ENCODE measurements at places on chromosomes 5 and 9. TPM values are rescaled to one million over a fixed set of nuclear protein-coding genes. Genes with fewer than 3 reads are reported as not detected.

Gene CCDC183
- total RNA-seq = 1.4 TPM

- no peak for DNase-seq
- H3K27me3 ChIP-seq = no peaks in the 10 kb centered on the region
- H3K4me3 ChIP-seq = no peak overlapping the region
- H3K36me3 ChIP-seq = no peaks in the 10 kb centered on the region
- no peak overlapping the region for H3K27ac ChIP-seq
These were observed 1342.1 kb upstream of the C9orf72 start for GRCh38 chr9:28915202-28915930.

DNA sequence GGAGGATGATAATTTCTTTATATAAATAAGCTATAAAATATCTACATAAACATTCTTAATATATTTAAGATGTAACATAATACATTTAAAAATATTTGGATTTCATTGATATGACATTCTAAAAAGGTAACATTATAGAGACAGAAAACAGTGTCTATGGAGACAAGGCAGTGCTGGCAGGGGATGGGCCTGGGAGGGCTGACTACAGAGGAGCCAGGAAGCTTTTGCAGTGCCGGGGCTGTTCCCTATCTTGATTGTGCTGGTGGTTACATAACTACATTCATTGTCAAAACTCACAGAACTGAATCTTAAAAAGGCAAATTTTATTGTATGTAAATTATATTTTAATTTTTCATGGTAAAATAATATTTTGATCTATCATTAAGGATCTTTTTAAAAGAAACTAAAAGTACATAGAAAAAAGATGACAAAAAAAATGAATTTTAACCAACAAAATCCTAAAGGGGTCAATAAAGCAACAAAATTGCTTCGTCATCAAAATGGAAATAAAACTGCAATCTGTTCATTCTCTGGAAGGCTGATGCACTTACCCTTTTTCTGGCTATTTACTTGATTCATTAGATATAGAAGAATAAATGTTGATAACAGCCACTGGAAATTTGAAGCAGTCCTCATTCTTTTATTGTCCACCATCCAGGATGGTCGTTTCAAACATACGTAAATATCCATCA is 26.3 kb downstream of the LIFR start:
- H3K4me1 ChIP-seq = peaks cover 12% of the 10 kb centered on the region
- no peak overlapping the region for H3K4me3 ChIP-seq
- H3K36me3 ChIP-seq = peaks cover 2% of the 10 kb centered on the region
- H3K27ac ChIP-seq = no peak overlapping the region

Gene ANXA2R
- 3.5 TPM for total RNA-seq

DNA sequence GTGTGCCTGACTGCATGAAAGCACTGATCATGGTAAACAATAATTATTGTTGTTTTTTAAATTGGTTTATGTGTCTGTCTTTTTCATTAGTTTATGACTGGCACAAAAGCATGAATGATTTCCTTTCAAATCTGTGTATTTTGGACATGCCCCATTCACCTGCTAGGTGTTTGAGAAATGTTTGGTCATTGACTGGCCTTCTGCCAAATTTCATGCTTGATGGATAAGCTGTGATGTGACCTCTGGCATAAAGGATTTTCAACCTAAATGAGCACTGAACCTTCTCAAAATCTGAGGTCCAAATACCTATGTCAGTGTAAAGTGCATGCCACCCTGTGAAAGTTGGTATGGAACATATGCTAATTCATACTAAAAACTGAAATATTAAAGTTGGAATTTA is 204.5 kb downstream of the BRINP1 start:
- H3K36me3 ChIP-seq = no peaks in the 10 kb centered on the region
- H3K4me1 ChIP-seq = no peaks in the 10 kb centered on the region
- H3K27ac ChIP-seq = no peak overlapping the region
- H3K4me3 ChIP-seq = no peak overlapping the region

Gene ANKRD55
- total RNA-seq = not detected

- no peaks in the 10 kb centered on the region for H3K27me3 ChIP-seq
- H3K36me3 ChIP-seq = peaks cover 7% of the 10 kb centered on the region
- no peak overlapping the region for H3K4me3 ChIP-seq
- DNase-seq = no peak
These were observed 90.8 kb downstream of the HACD4 start for GRCh38 chr9:20940447-20941173.

Gene C7
- total RNA-seq = not detected

DNA sequence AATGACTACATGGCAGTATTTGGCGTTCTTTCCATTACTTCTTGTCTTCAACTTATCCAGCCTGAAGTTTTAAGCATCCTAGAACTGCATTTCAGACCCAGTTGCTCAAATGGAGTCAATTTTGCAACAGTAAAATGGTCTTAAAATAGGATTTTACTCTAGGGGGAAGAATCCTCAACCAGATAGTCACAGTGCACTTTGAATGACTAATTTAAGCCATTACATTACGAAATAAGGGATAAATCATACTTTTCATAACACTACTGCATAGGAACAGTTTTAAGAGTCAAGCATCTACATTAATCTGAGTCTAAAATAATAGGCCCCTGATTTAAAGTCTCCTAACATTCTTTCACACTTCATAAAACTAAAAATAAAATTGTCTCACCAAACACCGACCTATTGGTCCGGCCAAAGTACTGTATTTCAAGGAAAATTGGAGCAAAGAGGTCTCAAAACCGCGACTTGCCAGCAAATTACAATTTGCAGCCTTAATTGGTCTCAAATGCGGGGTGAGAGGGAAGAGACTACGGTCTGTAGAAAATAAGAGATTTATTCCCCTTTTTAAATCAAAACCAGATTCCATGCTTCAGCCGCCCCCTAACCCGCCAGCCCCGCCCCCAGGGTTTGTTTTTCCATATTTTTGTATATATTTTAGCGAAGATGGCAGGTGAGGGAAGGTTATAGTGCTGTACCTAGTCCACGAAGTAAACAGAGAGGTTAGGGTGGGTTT is 1.2 kb upstream of the SMARCA2 start:
- peak overlapping the region; percentile 94 for H3K27ac ChIP-seq
- no peaks in the 10 kb centered on the region for H3K36me3 ChIP-seq
- H3K27me3 ChIP-seq = peaks cover 10% of the 10 kb centered on the region
- peaks cover 22% of the 10 kb centered on the region for H3K4me1 ChIP-seq
- H3K4me3 ChIP-seq = peak overlapping the region; percentile 98

DNA sequence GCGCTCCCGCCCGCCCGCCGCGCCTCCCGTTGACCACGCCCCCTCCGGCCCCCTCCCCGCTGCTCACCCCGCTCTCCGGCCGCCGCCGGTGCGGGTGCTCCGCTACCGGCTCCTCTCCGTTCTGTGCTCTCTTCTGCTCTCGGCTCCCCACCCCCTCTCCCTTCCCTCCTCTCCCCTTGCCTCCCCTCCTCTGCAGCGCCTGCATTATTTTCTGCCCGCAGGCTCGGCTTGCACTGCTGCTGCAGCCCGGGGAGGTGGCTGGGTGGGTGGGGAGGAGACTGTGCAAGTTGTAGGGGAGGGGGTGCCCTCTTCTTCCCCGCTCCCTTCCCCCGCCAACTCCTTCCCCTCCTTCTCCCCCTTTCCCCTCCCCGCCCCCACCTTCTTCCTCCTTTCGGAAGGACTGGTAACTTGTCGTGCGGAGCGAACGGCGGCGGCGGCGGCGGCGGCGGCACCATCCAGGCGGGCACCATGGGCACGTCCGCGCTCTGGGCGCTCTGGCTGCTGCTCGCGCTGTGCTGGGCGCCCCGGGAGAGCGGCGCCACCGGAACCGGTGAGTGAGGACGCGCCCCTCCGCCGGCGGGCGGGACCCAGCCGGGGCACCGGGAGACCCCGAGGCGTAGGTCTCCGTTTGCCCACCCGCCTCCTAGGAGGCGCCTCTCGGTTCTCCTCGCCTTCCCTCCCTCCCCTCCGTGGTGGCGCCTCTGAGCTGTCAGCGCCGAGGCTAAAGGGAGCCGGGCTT is at the start of gene VLDLR:
Gene VLDLR, plus strand, starts transcription at position 66 of the 739 bp plus-strand sequence. Its CDS starts 403 bp downstream, at position 469.
- DNase-seq = peak; percentile 94
- H3K27ac ChIP-seq = peak within 1 kb of the TSS; percentile 94
- H3K4me3 ChIP-seq = peak within 1 kb of the TSS; percentile 92

Gene KLF4
- 36.0 TPM for total RNA-seq

GRCh38 chr9:110842169-110842568 is 173.6 kb downstream of the MUSK start:
- H3K4me3 ChIP-seq = no peak overlapping the region
- DNase-seq = no peak
- peaks cover 26% of the 10 kb centered on the region for H3K4me1 ChIP-seq
- H3K27me3 ChIP-seq = no peaks in the 10 kb centered on the region

DNA sequence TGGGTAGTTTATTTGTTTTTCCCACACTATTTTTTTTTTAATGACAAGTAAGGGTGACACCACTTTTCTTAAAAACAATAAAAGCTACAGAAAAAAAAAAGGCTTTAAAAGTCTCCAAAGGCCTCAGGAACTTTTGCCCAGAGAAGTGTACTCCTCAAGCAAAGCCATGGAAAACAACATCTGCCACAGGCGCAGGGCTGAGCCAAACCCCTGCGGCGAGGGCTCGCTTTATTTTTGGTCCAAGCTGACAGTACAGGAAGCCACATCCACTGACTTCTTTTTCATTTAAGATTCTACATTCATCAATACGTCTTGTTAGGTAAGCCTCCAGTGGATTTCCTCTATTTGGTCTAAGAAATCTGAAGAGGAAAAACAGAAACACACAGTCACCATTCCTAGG is 51.9 kb upstream of the IFNK start:
- peaks cover 50% of the 10 kb centered on the region for H3K4me1 ChIP-seq

DNA sequence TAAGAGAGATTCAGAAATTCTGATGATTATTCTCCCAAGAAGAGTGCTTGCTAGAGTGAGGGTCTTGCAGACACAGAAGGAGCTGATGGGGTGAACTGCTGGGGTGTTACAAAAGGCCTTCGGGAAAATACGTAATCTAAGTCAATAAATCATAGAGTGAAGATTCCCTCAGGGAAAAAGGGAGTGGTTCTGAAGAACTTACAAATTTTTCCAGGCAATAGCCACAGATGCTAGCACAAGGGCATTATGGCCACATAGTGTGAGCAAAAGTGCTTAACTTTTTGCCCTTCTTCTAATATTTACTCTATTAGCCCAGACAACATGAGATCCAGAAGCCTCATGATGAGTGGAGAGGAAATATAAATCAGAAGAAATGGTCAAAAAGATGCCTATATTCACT is 137.3 kb downstream of the TMC1 start:
- DNase-seq = no peak
- H3K27ac ChIP-seq = no peak overlapping the region
- H3K4me1 ChIP-seq = peaks cover 10% of the 10 kb centered on the region
- H3K27me3 ChIP-seq = peaks cover 17% of the 10 kb centered on the region
- H3K36me3 ChIP-seq = no peaks in the 10 kb centered on the region

GRCh38 chr5:32090026-32090754 is 83.9 kb downstream of the GOLPH3 start:
- H3K4me3 ChIP-seq = no peak overlapping the region
- peaks cover 17% of the 10 kb centered on the region for H3K36me3 ChIP-seq
- DNase-seq = no peak

GRCh38 chr9:26034786-26035185 is 356.5 kb upstream of the TUSC1 start:
- peaks cover 3% of the 10 kb centered on the region for H3K27me3 ChIP-seq
- peaks cover 9% of the 10 kb centered on the region for H3K4me1 ChIP-seq
- H3K4me3 ChIP-seq = no peak overlapping the region

GRCh38 chr9:120616966-120617935 is 37.3 kb upstream of the CDK5RAP2 start:
- no peak for DNase-seq
- H3K27ac ChIP-seq = peak overlapping the region; percentile 68
- H3K27me3 ChIP-seq = no peaks in the 10 kb centered on the region
- H3K4me3 ChIP-seq = no peak overlapping the region
- peaks cover 26% of the 10 kb centered on the region for H3K4me1 ChIP-seq

Gene TRIM7
- total RNA-seq = 5.7 TPM

Gene CDC20B
- not detected for total RNA-seq

DNA sequence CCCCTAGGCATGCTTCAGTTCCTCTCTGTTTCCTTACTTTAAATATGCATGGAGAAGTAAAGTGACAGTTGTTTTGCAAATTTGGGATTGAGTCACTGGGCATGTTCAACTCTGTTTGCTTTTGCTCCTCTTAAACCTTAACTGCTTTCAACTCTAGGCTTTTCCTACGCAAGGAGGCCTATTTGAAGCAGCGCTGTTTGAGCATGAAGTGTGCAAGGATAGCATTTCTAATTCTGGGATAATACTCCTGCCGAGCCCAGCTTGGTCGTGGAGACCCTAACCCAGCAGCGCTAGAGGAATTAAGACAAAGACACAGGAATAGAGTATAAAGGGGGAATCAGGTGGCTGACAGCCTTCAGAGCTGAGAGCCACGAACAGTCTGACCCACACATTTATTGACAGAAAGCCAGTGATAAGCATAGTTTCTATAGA is 803.4 kb upstream of the CDH10 start:
- no peaks in the 10 kb centered on the region for H3K36me3 ChIP-seq
- no peaks in the 10 kb centered on the region for H3K4me1 ChIP-seq
- no peaks in the 10 kb centered on the region for H3K27me3 ChIP-seq
- no peak overlapping the region for H3K27ac ChIP-seq

Gene UCK1
- total RNA-seq = 17.9 TPM

Gene PCDHB6
- total RNA-seq = 1.2 TPM

- DNase-seq = no peak
- no peak overlapping the region for H3K4me3 ChIP-seq
- H3K27ac ChIP-seq = peak overlapping the region; percentile 74
These were observed 309.1 kb downstream of the ADAMTS6 start for GRCh38 chr5:65172486-65173129.

DNA sequence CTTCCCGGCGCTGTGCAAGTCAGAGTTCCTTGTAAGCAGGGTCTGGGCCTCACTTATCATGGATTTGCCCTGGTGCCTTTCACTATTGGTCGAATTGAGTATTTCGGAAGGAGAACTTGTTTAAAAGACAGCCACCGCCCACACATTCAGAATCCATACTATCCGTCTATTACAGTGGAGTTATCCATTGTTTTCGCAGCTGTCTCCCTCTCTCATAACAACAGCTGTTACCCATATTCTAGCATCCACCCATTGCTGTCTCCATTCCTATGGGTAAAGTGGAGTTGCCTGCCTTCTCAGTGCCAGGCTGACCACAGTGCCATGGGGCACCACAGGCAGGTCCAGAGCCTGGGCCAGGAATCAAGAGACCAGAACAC is 20.2 kb downstream of the FAXDC2 start:
- peaks cover 20% of the 10 kb centered on the region for H3K4me1 ChIP-seq
- H3K4me3 ChIP-seq = no peak overlapping the region
- H3K27ac ChIP-seq = no peak overlapping the region
- no peak for DNase-seq

Gene IFNA13
- not detected for total RNA-seq

Gene SARDH
- total RNA-seq = not detected

All from chondrocyte (in vitro differentiated cells).